GM04504 (cell line): ENCODE measurements at places on chromosomes 6 and 20.

GRCh38 chr6:44659726-44660125, 272.2 kb downstream of the CDC5L start:
- DNase-seq, result no peak

DNA sequence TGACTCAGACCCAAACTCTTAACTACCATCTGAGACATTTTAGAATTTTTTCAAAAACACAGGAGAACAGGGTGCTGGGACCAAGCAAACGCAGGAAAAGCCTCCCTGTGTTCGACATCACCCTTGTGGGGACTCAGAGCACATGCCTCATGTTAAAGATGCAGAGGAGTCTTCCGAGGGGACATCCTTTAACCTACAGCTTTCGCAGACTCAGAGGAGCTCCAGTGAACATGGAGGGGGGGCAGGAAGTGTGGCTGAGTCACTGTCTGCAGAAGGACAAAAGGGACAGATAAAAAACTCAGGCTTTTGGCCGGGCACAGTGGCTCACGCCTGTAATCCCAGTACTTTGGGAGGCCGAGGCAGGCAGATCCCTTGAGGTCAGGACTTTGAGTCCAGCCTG, 15.1 kb downstream of the BMP7 start:
- no peak for DNase-seq

- no peak for DNase-seq
Observed at GRCh38 chr6:30149858-30150550, 11.0 kb downstream of the TRIM10 start.

DNA sequence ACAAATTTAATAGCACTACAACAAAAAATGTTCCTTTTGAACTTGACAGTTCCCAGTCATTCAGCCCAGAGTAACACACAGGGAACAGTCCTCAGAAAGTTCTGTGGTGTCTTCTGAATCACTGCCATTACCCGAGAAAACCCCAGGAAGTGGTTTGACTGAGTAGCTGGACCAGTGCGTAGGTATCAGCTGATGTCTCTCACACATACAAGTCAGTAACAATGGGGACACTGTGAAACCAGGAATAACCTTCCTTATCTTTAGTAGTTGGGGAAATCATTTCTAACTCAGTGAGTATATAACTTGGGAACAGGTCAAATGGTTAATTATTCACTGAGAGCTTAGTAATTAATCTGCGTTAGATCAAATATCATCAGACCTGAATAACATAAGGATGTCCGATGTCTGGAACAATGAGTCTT, 73.1 kb downstream of the HIVEP2 start:
- DNase-seq, result peak; percentile 85

- no peak for DNase-seq
Observed at GRCh38 chr6:157881342-157881741, 58.3 kb downstream of the SNX9 start.

DNA sequence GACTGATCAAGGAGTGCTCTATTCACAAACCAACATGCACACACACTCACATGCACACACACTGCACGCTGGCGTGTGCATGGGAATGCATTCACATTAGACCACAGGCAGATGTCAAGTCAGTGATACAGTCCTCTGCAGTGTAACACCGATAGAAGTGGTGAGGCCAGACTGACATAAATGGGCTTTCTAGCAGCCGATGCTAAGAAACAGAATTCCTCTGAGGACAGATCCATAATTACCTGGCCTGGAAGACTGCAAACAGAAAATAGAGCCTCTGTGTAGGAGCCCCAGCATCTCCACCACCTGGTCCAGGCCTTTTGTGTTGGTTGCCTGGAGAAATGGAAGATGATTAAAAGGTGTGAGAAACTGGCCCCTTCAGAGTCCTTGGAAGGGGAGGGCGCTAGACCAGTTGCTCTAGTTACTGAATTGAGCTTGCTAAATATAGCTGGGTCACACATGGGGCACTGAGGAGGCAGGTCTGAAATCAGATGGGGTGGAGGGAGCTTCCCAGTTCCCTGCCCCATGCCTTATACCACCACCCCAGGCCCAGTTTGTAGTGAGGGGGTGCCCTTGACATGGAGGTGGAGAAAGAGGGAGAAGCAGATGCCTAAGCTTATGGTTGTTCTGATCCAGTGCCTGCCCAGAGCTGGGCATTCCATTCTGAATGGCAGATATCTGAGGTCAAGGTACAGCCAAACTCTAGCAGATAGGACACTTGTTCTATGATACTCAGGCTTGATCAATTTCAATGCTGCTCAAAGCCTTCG, 233.8 kb downstream of the LRFN2 start:
- DNase-seq, result no peak

GRCh38 chr6:165884813-165885765, 222.0 kb upstream of the PDE10A start:
- peak; percentile 9 for DNase-seq

GRCh38 chr6:12200015-12200564, 90.1 kb upstream of the EDN1 start:
- no peak for DNase-seq

- peak; percentile 92 for DNase-seq
Observed at GRCh38 chr6:110537208-110538123, 61.1 kb upstream of the SLC22A16 start.

DNA sequence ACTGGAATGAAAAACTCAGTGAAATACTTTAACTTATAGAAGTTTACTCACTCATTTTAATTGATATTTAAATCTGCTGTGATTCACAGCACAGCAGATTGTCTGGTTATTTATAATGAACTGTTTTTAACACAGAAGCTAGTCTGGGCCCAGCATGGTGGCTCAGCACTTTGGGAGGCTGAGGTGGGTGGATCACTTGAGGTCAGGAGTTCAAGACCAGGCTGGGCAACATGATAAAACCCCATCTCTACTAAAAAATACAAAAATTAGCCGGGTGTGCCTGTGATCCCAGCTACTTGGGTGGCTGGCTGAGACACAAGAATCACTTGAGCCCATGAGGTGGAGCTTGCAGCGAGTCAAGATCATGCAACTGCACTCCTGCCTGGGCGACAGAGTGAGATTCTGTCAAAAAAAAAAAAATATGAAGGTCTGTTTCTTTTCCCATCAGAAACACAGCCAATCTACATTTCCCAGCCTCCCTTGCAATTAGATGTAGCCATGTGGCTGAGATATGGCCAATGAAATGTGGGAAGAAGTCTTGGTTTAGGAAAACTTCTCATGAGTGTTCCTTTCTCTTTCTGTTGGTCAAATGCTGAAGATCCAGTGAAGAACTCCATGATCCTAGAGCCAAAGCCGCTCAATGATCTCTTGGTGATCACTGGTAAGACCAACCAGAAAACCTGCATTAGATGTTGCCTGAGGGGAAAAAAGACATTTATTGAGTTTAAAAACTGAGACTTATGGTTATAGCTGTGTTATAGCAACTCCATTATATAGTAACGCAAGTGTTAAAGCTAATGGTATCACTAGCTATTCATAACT, 31.3 kb upstream of the BTN3A2 start:
- DNase-seq, result no peak

DNA sequence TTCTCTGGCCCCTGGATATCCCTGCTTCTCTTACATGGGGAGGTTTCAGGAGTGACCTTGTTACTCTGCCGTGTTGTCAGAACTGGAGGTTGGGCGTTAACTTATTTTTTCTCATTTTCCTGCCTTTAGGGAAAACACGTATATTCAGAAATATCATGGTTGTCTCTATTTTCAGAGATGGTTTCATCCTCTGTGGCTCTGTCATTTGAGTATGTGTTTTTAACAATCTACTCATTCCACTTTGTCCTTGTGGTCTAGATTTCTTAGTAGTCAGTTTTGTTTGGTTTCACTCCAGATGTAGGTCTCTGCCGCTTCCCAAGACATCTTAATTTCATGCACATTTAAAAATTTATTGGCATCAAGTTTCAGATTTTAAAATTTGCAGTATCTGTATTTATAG, 45.9 kb downstream of the KCNS1 start:
- no peak for DNase-seq

GRCh38 chr20:62178316-62179161, 4.3 kb upstream of the MTG2 start:
- DNase-seq, result no peak

- no peak for DNase-seq
Observed at GRCh38 chr6:117477988-117478852, 4.3 kb upstream of the DCBLD1 start.

DNA sequence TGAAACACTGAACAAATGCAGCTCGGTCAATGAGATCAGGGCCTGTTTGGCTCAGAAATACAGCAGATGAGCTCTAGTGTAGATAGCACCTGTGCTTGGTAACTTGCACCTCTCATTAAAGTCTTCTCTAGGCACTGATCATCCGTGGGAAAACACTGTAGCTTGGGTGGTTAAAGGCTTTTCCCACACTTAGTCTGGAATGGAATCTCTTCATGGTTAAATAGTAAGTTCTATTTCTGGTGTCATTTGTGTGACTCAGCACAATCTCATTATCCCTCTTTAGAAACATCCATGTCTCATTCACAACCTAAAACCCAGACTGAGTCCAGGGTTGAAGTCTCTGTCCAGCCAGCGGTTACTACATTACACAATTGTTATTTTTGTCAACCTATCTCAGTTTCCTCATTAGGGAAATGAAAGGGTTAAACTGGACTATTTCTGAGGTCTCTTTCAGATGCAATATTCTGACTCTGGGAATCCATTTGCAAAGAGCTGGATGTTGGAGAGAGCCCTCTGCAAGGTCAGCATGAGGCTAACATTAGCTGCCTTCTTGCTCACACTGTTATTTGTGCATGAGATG, 125.0 kb downstream of the ZDHHC14 start:
- DNase-seq, result no peak

- DNase-seq, result no peak
Observed at GRCh38 chr6:28433119-28433518, 10.2 kb downstream of the ZSCAN23 start.

- no peak for DNase-seq
Observed at GRCh38 chr6:30465595-30466306, 23.6 kb upstream of the HLA-E start.
